ENCODE measurements at places on chromosomes 13 and 19.

- H3K4me3 ChIP-seq: no peak overlapping the region
- DNase-seq: no peak
- no peaks in the 10 kb centered on the region for H3K36me3 ChIP-seq
- H3K27ac ChIP-seq: no peak overlapping the region
These were observed 1508.7 kb upstream of the PCDH20 start for GRCh38 chr13:62924395-62924794.

DNA sequence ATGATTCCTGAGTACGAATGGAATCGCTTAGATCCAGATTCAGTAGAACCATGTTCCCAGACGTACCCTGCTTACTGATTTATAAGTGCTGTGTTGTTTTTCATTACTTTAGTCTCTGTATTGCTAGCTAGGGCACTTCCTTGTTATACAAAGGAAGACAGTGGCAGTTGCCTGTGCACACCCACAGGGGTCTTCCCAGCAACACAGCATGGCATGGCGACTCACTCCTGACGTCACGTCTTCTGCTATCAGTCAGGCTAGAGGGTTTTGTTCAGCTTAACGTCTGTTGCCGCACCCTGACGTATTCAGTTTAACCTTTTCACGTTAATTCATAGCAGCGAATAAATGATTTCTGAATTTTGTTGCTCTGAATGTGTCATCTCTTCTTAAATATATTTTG is 295.1 kb downstream of the MYO16 start:
- H3K27ac ChIP-seq: no peak overlapping the region
- H3K4me3 ChIP-seq: no peak overlapping the region
- peaks cover 6% of the 10 kb centered on the region for H3K4me1 ChIP-seq

GRCh38 chr13:59437544-59438301 is 726.0 kb downstream of the DIAPH3 start:
- H3K4me3 ChIP-seq: no peak overlapping the region
- H3K27ac ChIP-seq: no peak overlapping the region
- no peaks in the 10 kb centered on the region for H3K27me3 ChIP-seq
- H3K4me1 ChIP-seq: no peaks in the 10 kb centered on the region

GRCh38 chr19:31675193-31675913 is 326.1 kb upstream of the TSHZ3 start:
- peak overlapping the region; percentile 12 for H3K27ac ChIP-seq
- H3K27me3 ChIP-seq: no peaks in the 10 kb centered on the region
- peak; percentile 4 for DNase-seq

DNA sequence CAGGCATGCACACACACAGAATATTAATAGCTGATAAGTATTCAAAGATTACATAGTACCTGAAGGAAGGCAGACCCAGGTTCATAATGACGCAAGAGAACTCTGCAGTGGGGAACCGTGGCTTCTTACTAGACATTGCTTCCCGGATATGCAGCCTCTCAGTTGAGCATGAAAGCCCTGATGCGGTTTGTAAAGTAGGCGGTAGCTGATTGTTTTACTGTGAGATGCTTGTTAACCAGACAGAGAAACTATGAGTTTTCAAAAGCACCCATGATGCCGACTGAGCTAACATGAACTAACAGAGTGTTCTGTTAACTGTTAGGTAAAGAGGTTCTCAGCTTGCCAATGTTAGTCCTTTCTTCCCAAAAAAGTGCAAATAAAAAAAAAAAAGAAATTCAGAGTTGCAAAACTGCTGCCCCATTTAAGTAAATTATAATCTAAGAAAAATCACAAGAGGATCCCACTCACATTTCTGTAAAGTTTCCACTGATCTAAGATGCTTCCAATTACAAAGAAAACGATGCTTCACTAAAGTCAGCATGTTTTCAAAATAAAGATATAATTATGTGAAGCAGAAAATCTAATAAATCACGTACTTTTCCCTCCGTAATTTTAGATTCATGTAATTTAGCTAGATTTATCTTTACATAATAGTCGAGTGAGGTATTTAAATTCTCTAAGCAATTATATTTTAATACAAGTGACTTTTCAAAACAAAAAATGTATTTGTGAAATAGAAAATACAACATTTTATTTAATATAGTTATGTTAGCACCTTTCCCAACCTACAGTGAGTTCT is 2.2 kb downstream of the FLT1 start:
- no peaks in the 10 kb centered on the region for H3K36me3 ChIP-seq
- no peak overlapping the region for H3K4me3 ChIP-seq
- no peak overlapping the region for H3K27ac ChIP-seq
- H3K4me1 ChIP-seq: peaks cover 3% of the 10 kb centered on the region

- no peak for DNase-seq
- H3K4me3 ChIP-seq: no peak overlapping the region
- no peak overlapping the region for H3K27ac ChIP-seq
These were observed 179.4 kb downstream of the KLF12 start for GRCh38 chr13:73954808-73955207.

DNA sequence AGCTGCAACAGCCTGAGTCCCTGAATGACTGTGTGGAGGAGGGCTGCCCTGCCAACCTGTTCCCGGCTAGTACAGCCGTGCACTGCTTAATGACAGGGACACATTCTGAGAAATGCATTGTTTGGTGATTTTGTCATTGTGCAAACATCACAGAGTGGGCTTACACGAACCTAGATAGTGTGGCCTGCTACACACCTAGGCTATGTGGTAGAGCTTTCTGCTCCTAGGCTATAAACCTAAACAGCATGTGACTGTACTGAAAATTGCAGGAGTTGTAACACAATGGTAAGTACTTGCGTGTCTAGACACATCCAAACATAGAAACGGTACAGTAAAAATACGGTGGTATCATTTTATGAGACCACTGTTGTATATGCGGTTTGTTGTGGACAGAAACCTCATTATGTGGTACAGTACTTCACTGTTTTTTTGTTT is 35.0 kb downstream of the VASP start:
- no peak overlapping the region for H3K4me3 ChIP-seq
- H3K27me3 ChIP-seq: no peaks in the 10 kb centered on the region
- no peak for DNase-seq
- peaks cover 25% of the 10 kb centered on the region for H3K4me1 ChIP-seq
- no peak overlapping the region for H3K27ac ChIP-seq

DNA sequence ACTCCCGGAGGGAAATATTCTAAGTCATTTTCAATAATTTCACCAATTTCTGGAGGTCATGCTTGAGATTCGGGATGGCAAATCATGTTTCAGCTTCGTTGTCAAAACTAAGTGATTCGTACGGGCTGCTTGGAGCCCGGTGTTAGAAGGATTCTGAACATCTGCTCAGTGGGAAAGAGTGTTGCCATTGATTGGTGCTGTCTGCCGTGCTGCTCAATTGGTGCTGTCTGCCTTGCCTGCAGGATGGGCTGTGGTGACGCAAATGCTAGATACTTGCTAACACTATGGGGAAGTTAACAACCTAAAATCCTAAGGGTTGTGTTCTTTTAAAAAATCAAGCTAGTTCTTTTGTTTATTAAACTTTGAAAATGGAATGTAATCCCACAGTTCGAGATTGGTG is 17.3 kb upstream of the CACNG8 start:
- peaks cover 19% of the 10 kb centered on the region for H3K27me3 ChIP-seq
- H3K36me3 ChIP-seq: no peaks in the 10 kb centered on the region
- no peak for DNase-seq
- H3K4me1 ChIP-seq: no peaks in the 10 kb centered on the region

DNA sequence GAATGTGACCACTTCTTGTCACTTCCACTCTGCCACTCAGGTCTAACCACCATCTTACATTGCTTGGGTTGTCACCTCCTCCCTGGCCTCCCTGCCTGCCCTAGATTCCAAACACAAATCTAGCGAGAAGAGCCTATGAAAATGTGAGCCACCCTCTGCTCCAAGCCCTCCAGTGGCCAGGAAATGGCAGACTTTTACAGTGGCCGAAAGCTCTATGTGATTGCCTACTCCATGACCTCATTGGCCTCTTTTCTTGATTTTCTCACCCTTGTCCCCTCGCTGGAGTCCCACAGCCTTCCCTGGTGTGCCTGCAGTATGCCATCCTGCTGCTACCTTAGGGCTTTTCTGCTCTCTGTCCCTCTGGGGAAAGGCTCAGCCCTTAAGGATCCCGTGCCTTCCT is 84.2 kb downstream of the LRCH1 start:
- H3K27ac ChIP-seq: no peak overlapping the region
- no peak overlapping the region for H3K4me3 ChIP-seq
- no peaks in the 10 kb centered on the region for H3K36me3 ChIP-seq
- no peak for DNase-seq

GRCh38 chr19:43751466-43752220 is 3.1 kb downstream of the SMG9 start:
- no peaks in the 10 kb centered on the region for H3K27me3 ChIP-seq
- H3K36me3 ChIP-seq: peaks cover 40% of the 10 kb centered on the region
- peak overlapping the region; percentile 100 for H3K27ac ChIP-seq
- no peak overlapping the region for H3K4me3 ChIP-seq
- peaks cover 39% of the 10 kb centered on the region for H3K4me1 ChIP-seq

DNA sequence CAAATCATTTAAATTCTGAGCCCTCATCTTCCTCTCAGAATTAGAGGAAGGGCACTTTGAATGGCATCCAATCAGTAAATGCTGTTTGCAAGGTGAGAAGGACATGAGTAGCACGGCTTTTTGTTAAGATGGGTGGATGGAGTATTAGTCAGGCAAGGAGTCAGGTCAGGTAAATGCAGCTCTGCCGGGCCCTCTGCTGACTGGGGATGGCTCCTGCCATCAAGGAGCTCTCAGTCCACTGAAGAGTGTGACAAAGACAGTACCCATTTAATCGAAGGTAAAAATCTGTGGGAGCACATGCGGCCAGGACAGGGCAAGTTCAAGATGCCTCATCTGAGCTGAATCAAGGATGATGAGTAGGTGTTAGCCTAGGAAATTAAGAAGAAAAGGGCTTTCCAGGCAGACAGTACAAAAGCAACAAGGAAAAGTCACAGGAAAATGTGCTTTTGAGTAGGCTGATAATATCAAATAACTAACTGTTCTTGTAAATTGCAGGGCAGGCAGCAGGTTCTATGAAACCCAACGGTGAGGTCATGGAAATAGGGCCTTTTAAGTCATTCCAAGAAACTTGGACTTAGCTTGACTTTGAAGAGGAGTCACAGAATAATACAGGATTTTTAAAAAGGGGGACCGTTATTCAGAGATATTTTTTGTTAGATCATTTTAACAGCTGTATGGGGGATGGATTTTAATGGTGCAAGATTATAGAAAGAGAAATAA is 670.5 kb upstream of the ARGLU1 start:
- H3K4me1 ChIP-seq: no peaks in the 10 kb centered on the region
- no peak overlapping the region for H3K27ac ChIP-seq
- H3K4me3 ChIP-seq: no peak overlapping the region
- H3K27me3 ChIP-seq: no peaks in the 10 kb centered on the region
- DNase-seq: no peak
- no peaks in the 10 kb centered on the region for H3K36me3 ChIP-seq

GRCh38 chr19:28543244-28543776 is 669.6 kb downstream of the UQCRFS1 start:
- no peak overlapping the region for H3K27ac ChIP-seq
- no peaks in the 10 kb centered on the region for H3K36me3 ChIP-seq
- H3K27me3 ChIP-seq: no peaks in the 10 kb centered on the region

- peaks cover 2% of the 10 kb centered on the region for H3K4me1 ChIP-seq
- no peak for DNase-seq
- no peaks in the 10 kb centered on the region for H3K36me3 ChIP-seq
These were observed 17.2 kb downstream of the FRY start for GRCh38 chr13:32048816-32049215.

DNA sequence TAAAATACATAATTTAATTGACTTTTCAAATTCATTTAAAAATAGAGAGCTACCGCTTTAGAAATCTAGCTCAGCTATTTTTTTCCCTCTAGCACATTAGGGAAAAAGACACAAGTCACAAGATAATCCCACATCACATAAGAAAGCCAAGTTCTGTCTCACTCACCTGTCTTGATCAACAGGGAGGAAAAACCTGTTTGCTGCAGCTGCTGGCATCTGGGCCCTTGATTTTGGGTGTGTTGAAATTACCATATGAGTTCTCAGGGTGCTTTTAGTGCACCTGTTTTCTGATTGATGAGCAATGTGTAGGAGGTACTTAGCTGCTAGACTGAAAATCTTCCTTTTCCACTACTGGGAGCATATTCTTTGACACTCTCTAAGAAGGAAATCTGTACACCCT is 53.8 kb downstream of the ZDHHC20 start:
- no peaks in the 10 kb centered on the region for H3K36me3 ChIP-seq
- H3K4me1 ChIP-seq: peaks cover 3% of the 10 kb centered on the region
- H3K4me3 ChIP-seq: no peak overlapping the region
- no peak for DNase-seq
- no peak overlapping the region for H3K27ac ChIP-seq

GRCh38 chr19:45179072-45179891 is 698 bp downstream of the BLOC1S3 start:
- no peaks in the 10 kb centered on the region for H3K27me3 ChIP-seq
- no peak for DNase-seq
- peak overlapping the region; percentile 99 for H3K27ac ChIP-seq
- peaks cover 20% of the 10 kb centered on the region for H3K4me1 ChIP-seq
- peak overlapping the region; percentile 99 for H3K4me3 ChIP-seq

DNA sequence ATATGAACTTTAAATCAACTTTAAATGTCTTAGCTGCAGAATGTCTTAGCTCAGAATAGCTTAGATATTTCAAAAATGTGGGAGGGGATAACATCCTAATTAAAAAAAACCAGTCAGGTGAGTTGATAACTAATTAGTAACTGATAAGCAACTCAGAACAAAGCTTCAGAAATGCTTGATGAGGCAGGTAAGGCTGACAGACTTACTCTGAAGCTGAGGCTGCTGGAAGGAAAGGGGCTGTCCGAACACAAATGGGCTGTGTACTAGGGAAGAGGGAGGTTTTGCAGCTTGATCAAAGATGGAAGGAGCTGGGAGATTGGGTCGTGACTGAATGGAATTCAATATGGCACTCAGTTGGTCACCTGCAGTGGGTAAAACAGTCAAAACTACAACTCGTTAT is 91.2 kb upstream of the FBXL3 start:
- no peak for DNase-seq
- peaks cover 4% of the 10 kb centered on the region for H3K36me3 ChIP-seq
- H3K4me1 ChIP-seq: no peaks in the 10 kb centered on the region
- no peak overlapping the region for H3K27ac ChIP-seq
